ENCODE measurements at places on chromosomes 11 and 22. TPM values are rescaled to one million over a fixed set of nuclear protein-coding genes. Genes with fewer than 3 reads are reported as not detected.

C11orf87 gene
- total RNA-seq, result 0.11 TPM

ZNF195 gene
- 9.7 TPM for total RNA-seq

CHEK2 gene
- total RNA-seq, result 5.0 TPM

H19 gene
- 600 TPM for total RNA-seq

TPH1 gene
- total RNA-seq, result not detected

TMEM45B gene
- not detected for total RNA-seq

ANKK1 gene
- total RNA-seq, result not detected

MDK gene
- total RNA-seq, result 8.2 TPM

CBLIF gene
- total RNA-seq, result not detected

FAM227A gene
- 0.32 TPM for total RNA-seq

OR4A16 gene
- not detected for total RNA-seq

AMOTL1 gene
- total RNA-seq, result 24.4 TPM

CECR2 gene
- total RNA-seq, result 5.6 TPM

DNA sequence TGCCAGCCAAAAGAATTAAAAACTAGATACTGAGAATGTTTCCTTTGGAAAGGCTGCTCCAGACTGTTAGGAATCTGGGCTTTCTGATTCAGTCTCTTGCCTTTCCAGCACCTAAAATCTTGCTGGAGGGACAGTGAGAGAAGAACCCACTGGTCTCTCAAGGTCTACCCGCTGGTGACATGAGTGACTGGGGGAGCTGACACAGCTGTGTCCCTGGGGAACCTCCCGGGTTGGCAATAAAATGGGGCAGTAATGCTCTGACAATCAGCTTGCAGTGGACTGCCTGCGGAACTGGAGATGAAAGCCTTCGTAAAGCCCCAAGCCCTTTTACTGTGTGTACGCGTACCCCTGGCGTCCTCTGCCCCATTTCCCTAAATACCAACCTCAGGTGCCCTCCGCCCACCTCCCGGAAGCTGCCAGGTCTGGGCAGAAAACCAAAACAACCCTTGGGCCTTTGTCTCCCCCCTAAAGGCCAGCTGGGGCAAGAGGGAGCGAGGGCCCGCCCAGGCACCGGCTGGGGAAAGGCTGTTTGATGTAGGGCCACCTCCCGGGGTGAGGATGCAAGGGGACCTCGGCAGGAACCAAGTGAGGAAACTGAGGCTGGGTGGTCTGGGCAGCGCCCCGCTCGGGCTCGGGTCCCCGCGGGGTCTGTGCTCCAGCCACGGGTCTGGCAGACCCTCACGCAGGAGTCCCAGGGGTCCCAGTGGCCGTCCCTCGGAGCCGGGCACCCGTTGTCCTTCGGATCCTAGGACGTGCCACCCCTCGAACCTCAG lies 741 bp downstream of the CARS1 start:
- DNase-seq, result no peak

DNA sequence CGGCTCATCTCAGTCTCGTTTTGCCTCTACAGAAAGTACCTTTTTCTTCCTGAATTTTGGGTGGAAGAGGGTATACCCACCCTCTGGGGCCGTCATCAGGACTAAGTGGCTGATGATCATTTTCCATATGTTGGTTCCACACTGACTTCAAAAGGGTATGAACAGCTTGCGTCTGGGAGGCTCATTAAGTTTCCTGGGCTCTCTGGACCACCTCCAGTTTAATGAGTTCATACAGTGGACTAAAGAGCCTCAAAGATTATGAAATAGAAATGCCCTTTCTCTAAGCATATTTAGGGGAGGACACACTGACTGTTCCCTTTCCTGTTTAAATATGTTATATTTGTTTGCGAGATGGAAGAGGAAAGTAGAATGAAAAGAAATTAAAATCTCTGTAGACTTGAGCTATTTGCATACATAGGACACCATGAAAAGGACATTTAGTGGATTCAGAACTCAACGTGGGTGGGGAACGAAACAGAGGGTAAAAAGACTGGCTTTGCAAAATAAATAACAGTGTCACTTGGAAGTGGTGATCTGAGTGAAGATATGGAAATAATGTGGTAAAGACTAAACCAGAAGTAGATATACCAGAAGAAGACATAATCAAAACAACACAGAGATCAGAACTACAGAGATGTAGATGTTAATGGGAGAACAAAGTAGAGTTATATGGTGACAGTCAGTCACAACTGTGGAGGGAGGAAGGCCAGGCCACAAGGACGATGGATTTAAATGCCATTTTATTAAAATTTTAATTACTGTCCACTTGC lies 18.7 kb downstream of the LDLRAD3 start:
- DNase-seq, result no peak

DNA sequence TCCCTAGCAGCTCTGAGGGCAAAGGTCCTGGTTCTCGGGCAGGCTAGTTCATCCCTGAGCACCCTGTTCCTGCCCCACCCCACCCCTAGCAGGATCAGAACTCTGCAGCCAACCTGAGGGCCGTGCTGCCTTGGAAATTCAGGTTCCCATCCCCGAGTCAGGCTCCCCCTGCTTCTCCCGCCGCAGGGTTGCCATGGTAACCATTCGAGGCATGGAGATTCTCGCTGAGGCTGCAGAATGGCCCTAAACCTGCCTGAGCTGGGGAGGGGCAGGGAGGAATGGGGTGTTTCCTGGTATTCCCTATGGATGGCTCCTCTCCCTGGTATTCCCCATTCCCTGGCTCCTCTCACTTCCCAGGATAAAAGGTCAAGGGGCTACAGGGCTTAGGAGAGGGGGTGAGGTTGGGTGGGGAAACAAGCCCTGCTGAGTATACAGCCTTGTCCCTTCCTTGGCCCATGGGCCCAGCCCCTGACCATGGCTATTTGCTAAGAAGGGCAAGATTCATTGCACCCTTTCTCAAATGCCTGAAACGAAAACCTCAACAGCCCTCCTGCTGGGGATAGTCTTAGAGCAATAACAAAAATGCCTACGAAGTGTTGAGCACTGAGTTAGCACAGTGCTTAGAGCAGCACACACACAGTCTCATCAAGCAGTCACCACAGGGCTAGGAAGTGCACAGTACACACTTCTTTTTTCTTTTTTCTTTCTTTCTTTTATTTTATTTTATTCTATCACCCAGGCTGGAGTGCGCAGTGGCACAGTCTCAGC lies 58.7 kb downstream of the CHST1 start:
- no peak for DNase-seq

- DNase-seq, result no peak
Measured at GRCh38 chr11:68992743-68993255, 12.0 kb upstream of the MRGPRD start.

DNA sequence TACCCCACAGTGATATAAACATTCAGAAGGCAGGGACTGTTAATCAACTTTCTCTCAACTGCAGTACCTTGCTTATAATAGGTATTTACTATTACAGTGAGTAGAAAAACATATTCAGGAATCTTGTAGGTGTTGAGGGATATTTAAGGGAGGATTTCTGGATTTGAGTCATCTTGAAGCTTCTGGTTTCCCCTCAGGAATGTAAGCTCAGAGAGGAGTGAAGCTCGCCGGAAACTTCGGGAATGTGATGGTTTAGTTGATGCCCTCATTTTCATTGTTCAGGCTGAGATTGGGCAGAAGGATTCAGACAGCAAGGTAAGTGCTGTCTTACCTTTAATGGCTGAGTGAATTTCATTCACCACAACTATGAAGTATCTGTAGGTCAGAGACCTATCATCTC lies 42.9 kb downstream of the CTNND1 start:
- DNase-seq, result no peak

DNA sequence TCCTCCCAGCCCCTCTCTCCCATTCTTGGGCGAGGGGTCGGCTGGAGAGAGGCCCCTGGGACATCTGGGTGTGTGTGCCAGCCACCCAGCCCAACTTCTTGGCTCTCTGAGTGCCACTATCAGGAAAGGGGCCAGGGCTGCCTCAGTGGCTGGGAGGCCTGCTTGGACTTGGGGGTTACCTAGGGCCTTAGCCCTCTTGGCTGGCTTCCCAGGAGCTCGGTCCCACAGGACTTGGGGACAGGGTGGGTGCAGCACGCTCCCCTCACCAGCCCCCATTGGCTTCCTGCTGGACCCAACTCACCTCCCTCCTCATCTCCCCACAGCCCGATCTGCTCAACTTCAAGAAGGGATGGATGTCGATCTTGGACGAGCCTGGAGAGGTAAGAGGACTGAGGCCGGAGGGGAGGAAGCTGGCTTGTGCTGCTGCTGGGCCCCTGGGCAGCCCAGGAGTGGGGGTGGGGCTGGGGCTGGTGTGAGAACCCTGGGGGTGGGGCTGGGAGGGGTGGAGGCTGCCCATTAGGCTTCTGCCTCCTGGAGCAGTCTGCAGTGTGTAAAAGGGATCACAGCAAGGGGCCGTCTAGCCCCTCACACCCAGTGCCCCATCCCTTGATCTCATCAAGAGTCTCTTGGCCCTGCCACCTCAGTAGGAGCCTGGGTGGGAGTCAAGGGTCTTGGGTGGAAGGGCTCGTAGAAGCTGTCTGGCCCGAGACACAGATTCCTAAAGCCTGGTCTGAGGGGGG lies 54.8 kb downstream of the TRIOBP start:
- no peak for DNase-seq

GRCh38 chr11:32425761-32426160 lies 9.6 kb downstream of the WT1 start:
- no peak for DNase-seq

GRCh38 chr22:25161916-25162530 lies 37.6 kb upstream of the CRYBB3 start:
- no peak for DNase-seq

GRCh38 chr11:12009617-12010321 lies 1.3 kb upstream of the DKK3 start:
- no peak for DNase-seq

DNA sequence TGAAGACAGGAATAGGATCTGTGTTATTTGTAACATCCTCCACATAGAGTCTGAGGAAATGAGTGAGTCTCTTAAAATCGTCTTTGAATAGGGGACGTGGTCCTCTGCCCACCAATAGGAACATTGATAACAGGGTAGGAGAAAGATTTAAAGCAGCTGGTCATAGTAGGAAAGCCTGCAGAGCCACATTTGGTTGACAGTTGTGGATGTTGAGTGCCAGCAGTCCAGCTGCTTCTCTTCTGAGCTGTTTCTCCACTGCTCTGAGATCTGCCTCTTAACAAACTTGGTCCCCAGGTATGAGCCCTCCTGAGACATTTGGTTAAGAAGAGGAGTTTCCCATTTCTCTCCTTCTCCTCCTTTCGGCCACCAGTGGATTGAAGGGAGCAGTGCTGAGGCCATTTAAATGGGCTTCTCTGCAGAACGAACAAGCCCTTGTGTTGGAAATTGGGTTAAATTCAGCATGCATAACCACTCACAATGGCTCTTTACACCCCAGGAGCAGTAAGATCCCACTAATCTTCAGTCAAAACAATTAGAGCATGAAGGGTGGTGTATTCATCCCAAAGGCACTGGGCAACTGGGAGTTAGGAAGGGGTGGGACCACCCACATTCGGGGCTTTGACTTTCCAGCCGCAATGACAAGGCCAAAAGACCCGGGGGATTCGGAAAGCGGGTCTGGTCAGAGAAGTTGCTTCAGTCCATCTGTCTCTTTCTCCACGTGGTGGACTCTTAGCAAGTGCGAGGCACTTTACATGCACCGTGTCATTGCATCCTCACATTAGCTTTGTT lies 32.3 kb downstream of the MIAT start:
- no peak for DNase-seq

- DNase-seq, result no peak
Measured at GRCh38 chr11:24708616-24709015, 211.8 kb downstream of the LUZP2 start.

- DNase-seq, result no peak
Measured at GRCh38 chr11:86303257-86303656, 1.2 kb downstream of the HIKESHI start.

- peak; percentile 77 for DNase-seq
Measured at GRCh38 chr11:65274735-65275682, 13.2 kb downstream of the POLA2 start.

Data from heart left ventricle (tissue), 16 donors.